ENCODE measurements at places on chromosomes 2 and 18. TPM values are rescaled to one million over a fixed set of nuclear protein-coding genes. Genes with fewer than 3 reads are reported as not detected.

Gene CNRIP1
- not detected for total RNA-seq

Gene SATB2
- total RNA-seq, result 0.14 TPM

Gene LBX2
- total RNA-seq, result 0.22 TPM

Gene C1D
- 41.2 TPM for total RNA-seq

Gene UGGT1
- total RNA-seq, result 49.9 TPM

Gene LRATD1
- 0.05 TPM for total RNA-seq

Gene ACVR1C
- 0.49 TPM for total RNA-seq

Gene CHPF
- total RNA-seq, result 38.3 TPM

Gene IL18R1
- 19.3 TPM for total RNA-seq

Gene AMER3
- not detected for total RNA-seq
